ENCODE measurements at places on chromosomes 13 and 19.

DNA sequence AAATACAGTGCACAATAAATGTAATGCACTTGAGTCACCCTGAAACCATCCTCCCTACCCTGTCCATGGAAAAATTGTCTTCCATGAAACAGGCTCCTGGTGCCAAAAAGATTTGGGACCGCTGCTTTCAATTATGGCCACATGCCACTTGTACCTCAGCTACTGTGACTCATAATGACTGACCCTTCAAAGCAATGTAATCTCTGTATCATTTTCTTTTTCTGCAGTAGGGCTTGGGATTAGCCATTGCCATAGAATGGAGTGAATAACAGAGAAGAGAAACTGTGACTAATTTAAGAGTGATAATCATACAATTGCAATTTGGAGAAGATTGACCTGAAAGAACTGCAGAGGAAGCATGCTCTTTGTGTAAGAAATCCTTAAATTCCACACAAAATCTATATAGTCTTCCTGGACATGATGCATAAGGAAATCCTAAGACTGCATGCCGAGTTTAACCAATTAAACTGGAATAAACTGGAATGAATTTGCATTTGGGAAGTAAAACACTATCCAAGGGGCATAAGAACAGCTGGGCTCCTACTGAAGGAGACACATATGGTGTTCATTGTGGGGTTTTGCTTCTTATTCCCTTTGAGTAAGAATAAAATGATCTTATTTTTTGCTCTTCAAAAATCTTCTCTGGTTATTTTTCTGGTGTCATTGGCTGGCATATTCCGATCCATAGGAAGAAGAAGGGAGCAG lies 59.5 kb upstream of the SLC7A1 start:
- peak; percentile 68 for DNase-seq

GRCh38 chr13:47829690-47830089 lies 171.4 kb downstream of the SUCLA2 start:
- DNase-seq: peak; percentile 22

DNA sequence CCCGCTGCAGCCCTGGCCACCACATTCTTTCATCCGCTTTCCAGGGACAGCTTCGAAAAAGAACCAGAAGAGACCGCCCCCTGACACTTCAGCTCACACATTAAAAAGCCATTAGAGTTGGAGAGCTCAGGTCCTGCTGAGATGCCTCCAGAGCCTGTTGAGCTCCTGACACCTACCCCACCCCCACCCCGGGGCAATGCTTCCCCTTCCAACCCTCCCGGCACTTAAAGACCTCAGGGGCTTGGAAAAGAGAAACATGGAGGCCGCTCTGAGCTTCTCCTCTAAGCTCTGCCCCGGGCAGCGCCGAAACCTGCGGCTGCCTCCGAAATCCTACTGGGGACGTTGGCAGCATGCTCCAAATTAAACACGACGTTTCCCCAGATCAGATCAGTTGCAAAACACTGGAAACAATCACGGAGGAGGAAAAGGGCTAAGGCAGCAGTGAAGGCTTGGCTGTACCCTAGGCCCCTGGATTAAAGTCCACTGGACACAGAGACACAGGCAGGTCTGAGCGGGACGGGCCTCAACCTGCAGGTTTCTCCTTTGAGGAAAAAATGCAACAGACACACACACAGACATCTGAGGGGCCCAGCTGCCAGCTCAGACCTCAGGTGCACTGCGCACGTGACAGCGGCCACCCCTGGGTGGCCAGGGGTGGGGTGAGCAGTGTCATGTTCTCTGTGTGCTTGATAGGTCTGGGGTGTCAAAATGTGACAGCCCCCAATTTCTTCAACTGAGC lies 9.6 kb downstream of the SH3GL1 start:
- DNase-seq: no peak

- DNase-seq: no peak
Observed at GRCh38 chr13:51213173-51213728, 8.9 kb upstream of the FAM124A start.

DNA sequence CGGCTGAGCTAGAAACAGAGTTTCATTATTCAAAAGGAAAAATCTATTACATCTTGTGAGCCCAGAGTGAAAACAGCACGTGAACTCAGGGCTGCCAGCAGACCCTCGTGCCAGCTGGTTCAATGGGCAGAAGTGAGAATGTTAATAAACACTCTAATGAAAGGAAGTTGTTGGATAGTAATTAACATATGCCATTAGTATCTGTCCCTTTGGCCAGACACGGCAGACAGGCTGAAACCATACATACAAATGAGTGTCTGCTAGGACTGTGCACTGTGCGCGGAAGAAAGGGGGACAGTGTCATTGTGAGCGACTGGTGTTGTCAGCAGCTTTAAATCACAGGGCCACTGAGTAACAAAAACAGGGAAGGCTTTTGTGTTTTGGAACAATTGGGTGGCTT lies 121.9 kb upstream of the TSC22D1 start:
- no peak for DNase-seq
